A549 treated with Mapracorat at 1 μM for 4 hours (cell line): ENCODE measurements at places on chromosomes 5 and 9. TPM values are rescaled to one million over a fixed set of nuclear protein-coding genes. Genes with fewer than 3 reads are reported as not detected.

APBA1 gene
- total RNA-seq = 0.09 to 0.34 TPM (median 0.17 TPM) in 5 replicates

SV2C gene
- total RNA-seq = 0.04 TPM in 1 of 5 replicates, not detected in the others

FCN2 gene
- not detected in 5 replicates for total RNA-seq

F2RL2 gene
- total RNA-seq = 2.8 to 4.1 TPM (median 3.1 TPM) in 5 replicates

COL23A1 gene
- not detected in 5 replicates for total RNA-seq

CCDC183 gene
- total RNA-seq = 0.16 to 0.58 TPM (median 0.23 TPM) in 5 replicates

MXD3 gene
- total RNA-seq = 14.2 to 23.9 TPM (median 16.8 TPM) in 5 replicates

SLC45A2 gene
- total RNA-seq = 0.17 TPM in 1 of 5 replicates, not detected in the others

CCDC112 gene
- 7.1 to 12.9 TPM (median 7.7 TPM) in 5 replicates for total RNA-seq

RETREG1 gene
- 1.6 to 3.7 TPM (median 3.3 TPM) in 5 replicates for total RNA-seq

GABRA1 gene
- total RNA-seq = not detected in 5 replicates

CXCL14 gene
- 0.09 to 0.24 TPM (median 0.17 TPM) in 3 of 5 replicates, not detected in the others for total RNA-seq

IL4 gene
- not detected in 5 replicates for total RNA-seq

DMRTA1 gene
- 0.58 to 0.83 TPM (median 0.70 TPM) in 5 replicates for total RNA-seq
